ENCODE measurements at places on chromosomes 1 and 21. TPM values are rescaled to one million over a fixed set of nuclear protein-coding genes. Genes with fewer than 3 reads are reported as not detected.

Gene SLAMF1
- not detected for total RNA-seq

Gene NEK2
- 56.0 TPM for total RNA-seq

Gene OVAAL
- not detected for total RNA-seq

Gene FMO5
- 1.1 TPM for total RNA-seq

Gene CCDC24
- total RNA-seq, result 47.9 TPM

Gene MYBPH
- not detected for total RNA-seq

Gene HUNK
- total RNA-seq, result not detected

Gene KMO
- total RNA-seq, result not detected

Gene SLC1A7
- not detected for total RNA-seq

Gene CD84
- not detected for total RNA-seq

Gene RO60
- 40.4 TPM for total RNA-seq

Gene FNBP1L
- 34.3 TPM for total RNA-seq

Gene ACTL8
- 0.55 TPM for total RNA-seq

Gene PTPN7
- total RNA-seq, result not detected

Gene UBR4
- 126 TPM for total RNA-seq

Gene CHI3L1
- total RNA-seq, result not detected

Gene CD101
- 1.8 TPM for total RNA-seq

Gene LCE3E
- total RNA-seq, result not detected

All from PC-9 (cell line).